ENCODE measurements at places on chromosomes 16 and 17. TPM values are rescaled to one million over a fixed set of nuclear protein-coding genes. Genes with fewer than 3 reads are reported as not detected.

Gene FZD2
- polyA plus RNA-seq = 14.7 TPM

Gene TM4SF5
- 0.18 TPM for polyA plus RNA-seq

Gene KRT24
- polyA plus RNA-seq = 4.7 TPM

Gene KRT38
- not detected for polyA plus RNA-seq
